ENCODE measurements at places on chromosomes 6 and 20.

DNA sequence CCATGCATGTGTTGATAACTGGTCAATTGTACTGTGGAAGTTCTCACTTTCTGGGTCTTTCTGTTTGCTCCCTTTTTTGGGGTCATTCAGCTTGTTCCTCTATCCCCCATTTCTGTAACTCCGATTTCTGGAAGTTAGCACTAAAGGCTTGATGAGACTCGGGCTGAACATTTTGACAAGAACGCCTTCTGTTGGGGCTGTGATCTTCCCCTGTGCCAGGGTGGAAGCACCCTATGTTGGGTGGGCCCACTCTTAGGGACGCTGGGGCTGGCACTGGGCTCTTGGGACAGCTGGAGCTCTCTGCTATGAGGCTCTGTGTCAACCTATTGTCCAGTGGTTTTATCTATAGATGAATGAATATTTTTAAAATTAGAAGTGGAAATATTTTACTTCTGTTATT, 60.1 kb upstream of the FRMD1 start:
- no peak for DNase-seq

- peak; percentile 60 for DNase-seq
Measured at GRCh38 chr6:31493875-31494694, 3.9 kb upstream of the MICB start.

DNA sequence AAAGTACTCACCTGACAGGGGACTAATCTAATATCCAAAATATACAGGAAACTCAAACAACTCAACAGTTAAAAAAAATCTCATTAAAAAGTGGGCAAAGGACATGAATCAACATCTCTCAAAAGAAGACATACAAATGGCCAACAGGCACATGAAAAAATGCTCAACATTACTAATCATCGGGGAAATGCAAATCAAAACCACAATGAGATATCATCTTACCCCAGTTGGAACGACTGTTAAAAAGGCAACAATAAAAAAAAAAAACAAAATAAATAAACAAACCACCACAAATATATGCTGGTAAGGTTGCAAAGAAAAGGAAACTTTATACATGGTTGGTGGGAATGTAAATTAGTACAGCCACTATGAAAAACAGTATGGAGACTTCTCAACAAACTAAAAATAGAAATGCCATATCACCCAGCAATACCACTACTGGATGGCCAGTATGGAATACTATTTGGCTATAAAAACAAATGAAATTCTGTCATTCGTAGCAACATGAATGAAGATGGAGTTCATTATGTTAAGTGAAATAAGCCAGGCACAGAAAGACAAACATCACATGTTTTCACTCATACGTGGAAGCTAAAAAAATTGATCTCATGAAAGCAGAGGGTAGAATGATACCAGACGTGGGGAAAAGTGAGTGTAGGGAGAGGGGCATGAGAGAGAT, 6.6 kb downstream of the SIRPB2 start:
- no peak for DNase-seq

DNA sequence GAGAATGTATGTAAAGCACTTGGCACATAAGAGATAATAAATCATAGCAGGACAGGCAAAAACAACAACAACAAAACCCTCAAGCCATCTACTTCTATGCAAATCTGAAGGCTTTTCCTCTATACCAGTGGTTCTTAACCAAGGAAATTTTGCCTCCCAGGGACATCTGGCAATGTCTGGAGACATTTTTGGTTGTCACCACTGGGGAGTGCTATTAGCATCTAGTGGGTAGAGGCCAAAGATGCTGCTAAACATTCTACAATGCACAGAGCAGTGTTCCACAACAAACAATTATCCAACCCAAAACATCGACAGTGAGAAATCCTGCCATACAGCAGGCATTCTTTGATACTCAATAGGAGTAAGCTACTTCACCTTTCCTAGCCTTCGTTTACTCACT, 28.2 kb downstream of the NDRG3 start:
- no peak for DNase-seq

GRCh38 chr6:14644381-14644780, 526.8 kb downstream of the CD83 start:
- DNase-seq: no peak
